Stimulated activated naive B cell treated with anti-CD40 and anti-IgM and Interleukin-4, amounts not matched to agents 10 μg/mL and 1 μg/mL and 100 μg/mL, for 72 hours (primary cell): ENCODE measurements at places on chromosomes 13 and 19.

GRCh38 chr13:42650506-42650905 is 76.6 kb downstream of the TNFSF11 start:
- no peaks in the 10 kb centered on the region for H3K4me1 ChIP-seq
- no peak for DNase-seq
- H3K36me3 ChIP-seq: no peaks in the 10 kb centered on the region
- no peak overlapping the region for H3K4me3 ChIP-seq
- H3K27me3 ChIP-seq: peaks cover 27% of the 10 kb centered on the region

DNA sequence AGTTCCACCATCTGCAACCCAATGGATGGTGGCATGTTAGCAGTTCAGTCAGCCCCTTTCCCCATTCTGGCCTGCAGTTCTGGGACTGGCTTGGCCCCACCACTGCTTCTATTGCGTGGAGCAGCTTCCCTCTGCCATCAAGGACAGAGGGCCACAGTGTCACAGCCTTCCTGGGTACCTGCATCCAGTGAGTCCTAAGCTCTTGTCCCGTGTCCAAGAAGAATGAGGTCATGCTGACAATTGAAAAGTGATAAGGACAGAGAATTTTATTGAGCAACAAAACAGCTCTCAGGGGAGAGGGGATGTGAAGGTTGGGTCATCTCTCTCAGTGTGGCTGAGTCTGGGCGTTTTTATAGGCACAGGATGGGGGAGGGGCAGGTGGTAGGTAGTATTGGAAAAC is 33.5 kb upstream of the SIN3B start:
- H3K27ac ChIP-seq: no peak overlapping the region
- H3K27me3 ChIP-seq: no peaks in the 10 kb centered on the region
- no peak overlapping the region for H3K4me3 ChIP-seq
- no peak for DNase-seq
- no peaks in the 10 kb centered on the region for H3K4me1 ChIP-seq

GRCh38 chr19:41872775-41873647 is 4.1 kb upstream of the CD79A start:
- peak overlapping the region; percentile 96 for H3K27ac ChIP-seq
- peaks cover 54% of the 10 kb centered on the region for H3K4me1 ChIP-seq
- H3K36me3 ChIP-seq: peaks cover 53% of the 10 kb centered on the region

DNA sequence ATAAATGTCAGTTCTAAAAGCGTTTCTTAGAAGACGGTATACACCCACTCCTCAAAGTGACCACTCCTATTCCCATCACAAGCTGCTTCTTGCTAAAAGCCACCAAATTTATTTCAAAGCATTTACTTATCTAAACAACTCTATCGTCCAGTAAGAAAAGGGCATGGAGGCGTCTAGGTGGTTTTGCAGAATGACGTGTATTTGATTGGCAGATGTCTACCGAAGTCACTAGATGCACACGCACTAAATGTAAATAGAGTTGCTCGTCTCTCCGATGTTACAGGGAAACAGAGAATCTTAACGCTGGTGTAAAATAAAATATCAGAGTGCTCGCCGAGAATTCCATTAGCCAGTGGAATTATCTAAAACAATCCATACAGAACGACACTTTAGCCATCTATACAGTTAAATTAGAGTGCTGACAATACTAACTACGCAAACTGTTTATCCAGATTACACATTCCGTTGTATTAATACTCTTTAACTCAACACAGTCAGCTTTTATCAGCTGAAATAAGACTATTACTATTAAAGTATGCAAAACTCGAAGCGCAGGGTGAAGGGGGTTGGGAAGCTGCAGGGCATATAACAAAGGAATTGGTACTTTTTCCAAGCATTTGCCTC is 1.9 kb downstream of the KLF12 start:
- no peak overlapping the region for H3K27ac ChIP-seq
- H3K4me1 ChIP-seq: peaks cover 30% of the 10 kb centered on the region
- no peaks in the 10 kb centered on the region for H3K27me3 ChIP-seq

- no peaks in the 10 kb centered on the region for H3K27me3 ChIP-seq
- H3K4me3 ChIP-seq: peak overlapping the region; percentile 95
- peaks cover 66% of the 10 kb centered on the region for H3K4me1 ChIP-seq
- peaks cover 36% of the 10 kb centered on the region for H3K36me3 ChIP-seq
- peak overlapping the region; percentile 96 for H3K27ac ChIP-seq
- no peak for DNase-seq
Measured at GRCh38 chr19:55257461-55258420, 1.1 kb downstream of the PPP6R1 start.

- no peak overlapping the region for H3K27ac ChIP-seq
Measured at GRCh38 chr19:58212336-58213074, 16.2 kb upstream of the ZNF544 start.

GRCh38 chr19:30731591-30731990 is 359.4 kb downstream of the ZNF536 start:
- H3K27me3 ChIP-seq: no peaks in the 10 kb centered on the region
- no peaks in the 10 kb centered on the region for H3K36me3 ChIP-seq
- DNase-seq: no peak
- no peak overlapping the region for H3K4me3 ChIP-seq
- no peaks in the 10 kb centered on the region for H3K4me1 ChIP-seq
- H3K27ac ChIP-seq: no peak overlapping the region

DNA sequence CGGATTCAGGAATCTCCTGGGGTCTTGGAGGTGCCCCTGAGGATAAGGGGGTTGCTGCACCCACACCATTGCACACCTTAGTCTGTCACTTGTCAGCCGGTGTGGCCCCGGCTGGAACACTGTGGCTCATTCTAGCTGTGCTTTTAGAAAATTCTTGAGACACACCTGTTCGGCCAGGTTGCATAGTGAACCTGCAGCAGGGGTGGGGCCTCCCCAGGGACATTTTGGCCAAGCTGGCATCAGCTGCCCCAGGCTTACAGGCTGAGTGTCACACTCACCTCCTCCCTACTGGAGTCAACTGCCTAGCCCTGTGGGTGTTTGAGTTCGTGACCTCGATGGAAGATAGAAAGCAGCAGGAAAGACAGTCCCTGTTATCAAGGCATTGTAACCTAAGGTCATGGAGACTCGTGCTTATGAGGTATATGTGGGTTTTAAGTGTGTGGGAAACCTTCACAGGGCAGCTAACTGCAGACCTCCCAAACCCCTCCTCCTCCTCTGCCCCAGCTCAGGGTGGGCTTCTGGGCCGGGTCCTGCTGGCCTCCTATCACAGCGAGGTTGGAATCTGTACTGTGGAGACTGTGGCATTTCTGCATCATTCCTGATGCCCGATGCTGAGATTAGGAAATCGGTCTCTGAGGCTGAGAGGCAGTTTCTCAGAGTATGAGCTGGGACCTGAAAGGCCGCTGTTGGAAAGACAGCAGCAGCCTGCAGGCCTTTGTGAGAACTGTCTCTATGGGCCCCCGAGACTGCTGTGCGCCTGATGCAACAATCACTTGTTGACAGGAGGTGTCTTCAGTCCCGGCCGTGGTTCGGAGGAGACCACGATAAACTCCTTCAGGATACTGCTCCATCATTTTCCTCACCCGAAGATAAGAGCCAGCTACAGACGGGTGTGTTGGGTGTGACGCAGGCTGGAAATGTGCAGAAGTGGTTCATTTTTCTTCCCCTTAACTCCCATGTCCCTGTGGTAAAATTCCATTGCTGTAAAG is 72.2 kb downstream of the ATP11A start:
- H3K27me3 ChIP-seq: no peaks in the 10 kb centered on the region
- H3K4me3 ChIP-seq: no peak overlapping the region
- no peak for DNase-seq
- no peak overlapping the region for H3K27ac ChIP-seq
- peaks cover 10% of the 10 kb centered on the region for H3K36me3 ChIP-seq
- H3K4me1 ChIP-seq: peaks cover 10% of the 10 kb centered on the region

DNA sequence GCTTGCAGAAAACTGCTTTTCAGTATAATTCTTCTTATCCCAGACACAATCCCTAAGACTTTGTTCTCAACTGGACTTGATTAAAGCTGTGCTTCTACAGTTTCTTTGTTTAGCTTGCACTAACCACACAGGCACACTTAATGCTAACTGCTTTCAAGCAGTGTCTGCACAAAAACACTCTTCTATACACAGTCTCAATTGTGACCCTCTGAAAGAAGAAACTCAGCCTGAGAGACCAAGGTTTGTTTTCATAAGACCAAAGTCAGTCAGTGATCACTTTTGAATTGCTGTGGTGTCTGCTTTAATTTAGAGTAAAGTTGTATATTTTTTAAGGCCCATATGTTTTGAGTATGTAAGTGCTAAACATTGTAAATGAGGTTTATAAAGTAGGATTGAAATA is 431.2 kb downstream of the KCTD12 start:
- no peaks in the 10 kb centered on the region for H3K27me3 ChIP-seq
- H3K4me1 ChIP-seq: no peaks in the 10 kb centered on the region
- H3K4me3 ChIP-seq: no peak overlapping the region
- no peaks in the 10 kb centered on the region for H3K36me3 ChIP-seq
- H3K27ac ChIP-seq: no peak overlapping the region

DNA sequence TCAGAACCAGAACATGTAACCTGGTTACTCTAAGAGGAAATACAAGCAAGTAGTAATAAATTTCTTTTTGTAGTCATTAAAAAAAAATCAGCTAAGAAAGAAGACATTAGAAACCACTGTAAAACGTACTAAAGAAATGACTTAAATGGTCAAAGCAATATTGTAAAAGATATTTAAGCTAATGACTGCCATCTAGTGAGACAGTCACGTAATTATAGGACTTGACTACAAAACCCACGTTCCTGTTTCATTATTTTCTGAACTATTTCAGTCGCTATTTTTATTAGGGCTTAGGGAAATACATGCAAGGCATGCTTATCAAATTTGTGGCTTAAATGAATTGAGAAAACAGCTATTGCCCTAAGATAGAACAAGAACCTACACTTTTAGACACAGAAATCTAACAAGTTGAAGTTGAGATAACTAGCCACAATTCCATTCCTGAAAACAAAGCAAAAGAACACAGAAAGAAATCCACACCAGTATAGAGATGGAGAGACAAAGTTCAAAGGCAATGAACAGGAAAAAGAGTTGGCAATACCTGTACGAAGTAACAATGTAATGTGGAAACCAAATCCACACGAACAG is 17.9 kb downstream of the ALG5 start:
- H3K36me3 ChIP-seq: peaks cover 17% of the 10 kb centered on the region
- H3K4me3 ChIP-seq: no peak overlapping the region
- peaks cover 5% of the 10 kb centered on the region for H3K4me1 ChIP-seq
- DNase-seq: no peak
- H3K27me3 ChIP-seq: no peaks in the 10 kb centered on the region

GRCh38 chr13:85825454-85825853 is 26.2 kb upstream of the SLITRK6 start:
- no peaks in the 10 kb centered on the region for H3K4me1 ChIP-seq
- no peaks in the 10 kb centered on the region for H3K36me3 ChIP-seq
- H3K4me3 ChIP-seq: no peak overlapping the region
- no peak overlapping the region for H3K27ac ChIP-seq

GRCh38 chr19:11624069-11624463 is 26.8 kb downstream of the ZNF627 start:
- no peaks in the 10 kb centered on the region for H3K27me3 ChIP-seq
- DNase-seq: no peak
- peaks cover 28% of the 10 kb centered on the region for H3K36me3 ChIP-seq
- H3K27ac ChIP-seq: peak overlapping the region; percentile 5
- peaks cover 16% of the 10 kb centered on the region for H3K4me1 ChIP-seq

DNA sequence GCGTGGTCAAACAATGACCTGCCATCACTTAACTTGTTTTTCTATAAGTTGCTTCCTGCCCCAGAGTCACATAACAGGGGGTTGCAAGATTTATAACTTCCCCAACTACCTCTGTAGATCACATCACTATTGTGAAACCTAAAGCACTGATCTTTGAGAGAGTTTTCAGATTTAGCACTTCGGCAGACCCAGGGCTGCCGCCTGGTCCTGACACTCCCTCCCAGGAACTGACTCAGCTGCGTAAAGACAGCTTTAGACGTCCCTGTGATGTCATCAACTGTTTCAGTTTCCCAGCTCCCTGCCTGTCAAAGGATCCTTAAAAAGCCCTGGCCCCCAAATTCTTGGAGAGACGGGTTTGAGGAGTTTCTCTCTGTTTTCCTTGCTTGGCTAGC is 33.3 kb downstream of the IGFL2 start:
- H3K4me1 ChIP-seq: peaks cover 16% of the 10 kb centered on the region
- DNase-seq: no peak
- no peak overlapping the region for H3K27ac ChIP-seq
- H3K27me3 ChIP-seq: peaks cover 38% of the 10 kb centered on the region

GRCh38 chr13:52793515-52794061 is 54.0 kb upstream of the CNMD start:
- no peak overlapping the region for H3K4me3 ChIP-seq
- no peak for DNase-seq
- no peaks in the 10 kb centered on the region for H3K4me1 ChIP-seq
- H3K27ac ChIP-seq: no peak overlapping the region

DNA sequence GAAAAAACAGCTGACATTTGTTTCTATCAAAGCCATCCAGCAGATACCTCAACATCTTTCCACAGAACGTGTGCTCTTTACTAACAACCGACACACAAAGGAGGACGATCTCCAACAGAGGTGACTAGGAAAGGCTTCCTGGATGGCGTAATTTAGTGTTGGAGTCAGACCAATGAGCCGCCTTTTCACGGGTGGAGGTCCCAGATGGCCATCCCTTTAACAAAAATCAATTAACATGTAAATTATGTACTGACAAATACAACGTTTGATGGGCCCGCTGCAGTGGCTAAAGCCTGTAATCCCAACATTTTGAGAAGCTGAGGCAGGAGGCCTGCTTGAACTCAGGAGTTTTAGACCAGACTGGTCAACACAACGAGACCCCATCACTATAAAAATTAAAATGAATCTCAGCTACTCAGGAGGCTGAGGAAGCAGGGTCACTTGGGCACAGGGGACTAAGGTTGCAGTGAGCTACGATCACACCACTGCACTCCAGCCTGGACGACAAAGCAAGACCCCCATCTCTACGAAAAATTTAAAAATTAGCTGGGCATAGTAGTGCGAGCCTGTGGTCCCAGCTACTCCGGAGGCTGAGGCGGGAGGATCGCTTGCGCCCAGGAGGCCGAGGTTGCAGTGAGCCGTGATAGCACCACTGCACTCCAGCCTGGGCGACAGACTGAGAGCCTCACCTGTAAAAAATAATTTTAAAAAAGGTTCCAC is 1.2 kb upstream of the DPY19L3 start:
- no peak for DNase-seq
- peak overlapping the region; percentile 95 for H3K4me3 ChIP-seq
- no peaks in the 10 kb centered on the region for H3K27me3 ChIP-seq
- H3K36me3 ChIP-seq: peaks cover 14% of the 10 kb centered on the region
- peaks cover 9% of the 10 kb centered on the region for H3K4me1 ChIP-seq
